Cerebellum (tissue), 4 donors: ENCODE measurements at places on chromosomes 3 and 15. TPM values are rescaled to one million over a fixed set of nuclear protein-coding genes. Genes with fewer than 3 reads are reported as not detected.

MRPL47 gene
- total RNA-seq = 27.5 TPM

ALCAM gene
- 68.6 TPM for total RNA-seq

GPR176 gene
- total RNA-seq = 12.6 TPM

TRPC1 gene
- total RNA-seq = 91.6 TPM

PRSS50 gene
- 0.45 TPM for total RNA-seq

CIP2A gene
- total RNA-seq = 37.8 TPM

KIF9 gene
- total RNA-seq = 5.2 TPM

RBP2 gene
- not detected for total RNA-seq

MESP2 gene
- 0.27 TPM for total RNA-seq

RPLP1 gene
- total RNA-seq = 45.1 TPM

SNX22 gene
- 8.3 TPM for total RNA-seq

MORF4L1 gene
- 339 TPM for total RNA-seq

HAUS2 gene
- 27.3 TPM for total RNA-seq

BSN gene
- 13.7 TPM for total RNA-seq

SPSB4 gene
- total RNA-seq = 12.7 TPM

CA12 gene
- 39.9 TPM for total RNA-seq

ACTL6A gene
- 61.2 TPM for total RNA-seq

OIP5 gene
- 4.6 TPM for total RNA-seq

SEMA5B gene
- total RNA-seq = 24.8 TPM

MAPKBP1 gene
- total RNA-seq = 58.7 TPM

GP5 gene
- total RNA-seq = 0.09 TPM

MYO5C gene
- total RNA-seq = 10.4 TPM

OR5K3 gene
- not detected for total RNA-seq

FBLN2 gene
- 11.3 TPM for total RNA-seq

PPARG gene
- total RNA-seq = 2.7 TPM

PRICKLE2 gene
- total RNA-seq = 74.8 TPM

ZNF502 gene
- 11.6 TPM for total RNA-seq

ICE2 gene
- 83.6 TPM for total RNA-seq

EID1 gene
- total RNA-seq = 106 TPM

MORC1 gene
- total RNA-seq = 0.36 TPM

COX17 gene
- 18.9 TPM for total RNA-seq

SCN11A gene
- 0.64 TPM for total RNA-seq
